ENCODE measurements at places on chromosomes 13 and 19. TPM values are rescaled to one million over a fixed set of nuclear protein-coding genes. Genes with fewer than 3 reads are reported as not detected.
A peak's percentile ranks its signal among the peaks of the same experiment; 100 is the strongest.

Gene OR10H1
- not detected for total RNA-seq

DNA sequence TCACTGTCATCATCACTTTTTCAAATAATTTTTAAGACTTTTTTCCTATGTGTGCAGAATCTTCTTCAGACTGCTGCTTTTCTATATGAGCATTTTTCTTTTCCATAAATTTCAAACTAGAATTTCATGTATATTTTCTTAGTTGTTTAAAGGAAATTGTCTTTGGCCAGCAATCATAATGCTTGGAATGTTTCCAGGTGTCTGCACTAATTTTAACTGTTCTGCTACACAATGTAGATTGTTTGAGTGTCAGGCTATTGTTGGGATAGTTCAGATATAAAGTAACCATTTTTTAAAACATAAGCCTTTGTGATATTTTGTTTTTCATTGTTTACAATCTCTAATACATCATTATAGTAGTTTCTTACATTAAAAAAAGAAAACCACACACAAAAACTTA is 1418.5 kb downstream of the EFNB2 start:
- peaks cover 26% of the 10 kb centered on the region for H3K4me1 ChIP-seq
- H3K36me3 ChIP-seq: peaks cover 15% of the 10 kb centered on the region
- DNase-seq: no peak
- H3K27me3 ChIP-seq: no peaks in the 10 kb centered on the region

GRCh38 chr13:34344816-34345215 is 526.9 kb downstream of the RFC3 start:
- no peak for DNase-seq
- H3K4me3 ChIP-seq: no peak overlapping the region
- H3K36me3 ChIP-seq: no peaks in the 10 kb centered on the region
- peaks cover 32% of the 10 kb centered on the region for H3K4me1 ChIP-seq

DNA sequence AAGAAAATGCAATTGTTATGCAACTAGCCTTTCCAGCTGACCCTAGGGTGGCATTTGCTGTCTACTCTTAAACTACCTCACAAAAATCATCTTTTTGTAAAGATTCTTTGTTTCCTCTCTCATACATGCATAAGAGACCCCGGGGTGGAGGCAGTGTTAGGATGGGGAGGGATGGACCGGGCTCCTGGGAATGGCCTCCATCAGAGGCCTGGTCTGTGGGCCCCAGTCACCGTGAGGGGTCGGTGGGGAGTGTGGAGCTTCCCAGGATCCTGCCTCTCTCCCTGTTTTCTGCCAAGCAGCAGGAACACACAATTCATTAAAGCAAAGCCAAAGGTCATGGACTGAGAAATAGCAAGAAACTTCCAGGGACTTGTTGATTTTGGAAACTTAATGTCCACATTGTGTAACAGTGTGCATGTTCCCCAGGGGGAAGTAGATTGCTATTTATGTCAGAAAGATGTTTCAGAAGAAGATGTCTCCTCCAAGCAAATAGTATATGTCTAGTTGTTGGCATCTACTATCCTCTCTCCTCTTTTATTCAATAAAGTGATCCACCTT is 241.4 kb downstream of the ENOX1 start:
- H3K4me1 ChIP-seq: no peaks in the 10 kb centered on the region
- H3K27me3 ChIP-seq: no peaks in the 10 kb centered on the region
- no peak overlapping the region for H3K4me3 ChIP-seq
- H3K27ac ChIP-seq: no peak overlapping the region
- no peak for DNase-seq

Gene CCDC124
- total RNA-seq: 70.4 TPM

DNA sequence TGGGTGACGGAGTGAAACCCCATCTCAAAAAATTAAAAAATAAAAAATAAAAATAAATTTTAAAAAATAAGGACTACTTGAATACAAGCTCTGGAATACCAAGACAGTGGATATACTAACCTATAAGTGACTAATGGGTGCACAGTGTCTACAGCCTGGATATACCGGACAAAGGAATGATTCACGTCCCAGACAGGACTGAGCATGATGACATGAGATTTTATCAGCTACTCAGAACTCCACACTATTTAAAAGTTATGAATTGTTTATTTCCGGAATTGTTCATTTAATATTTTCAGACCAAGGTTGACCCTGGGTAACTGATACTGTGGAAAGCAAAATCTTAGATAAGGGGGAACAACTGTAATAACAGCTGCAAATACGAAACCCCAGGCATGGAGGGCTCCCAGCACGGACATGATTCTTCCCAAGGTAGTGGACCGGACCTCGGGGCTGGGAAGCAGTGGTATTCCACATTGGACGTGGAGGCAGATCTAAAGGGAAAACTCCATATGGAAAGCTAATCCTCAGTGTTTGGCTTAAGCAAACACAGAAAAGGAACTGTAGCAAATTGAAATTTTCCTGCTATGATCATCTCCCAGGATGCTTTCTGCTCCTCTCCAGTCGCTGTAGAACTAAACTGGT is 102.6 kb upstream of the TSHZ3 start:
- H3K36me3 ChIP-seq: no peaks in the 10 kb centered on the region
- no peak for DNase-seq
- H3K27me3 ChIP-seq: no peaks in the 10 kb centered on the region
- H3K4me3 ChIP-seq: no peak overlapping the region

- no peak overlapping the region for H3K27ac ChIP-seq
- no peaks in the 10 kb centered on the region for H3K27me3 ChIP-seq
- H3K4me3 ChIP-seq: no peak overlapping the region
- H3K4me1 ChIP-seq: no peaks in the 10 kb centered on the region
- DNase-seq: no peak
These were observed 7.4 kb downstream of the CD22 start for GRCh38 chr19:35336166-35336955.

Gene MKNK2
- 97.1 TPM for total RNA-seq

Gene GAPDHS
- total RNA-seq: not detected

Gene GFY
- not detected for total RNA-seq

- no peak for DNase-seq
- H3K27me3 ChIP-seq: peaks cover 11% of the 10 kb centered on the region
- no peak overlapping the region for H3K4me3 ChIP-seq
- no peak overlapping the region for H3K27ac ChIP-seq
- H3K4me1 ChIP-seq: no peaks in the 10 kb centered on the region
- no peaks in the 10 kb centered on the region for H3K36me3 ChIP-seq
These were observed 14.8 kb upstream of the PROZ start for GRCh38 chr13:113143466-113144254.

GRCh38 chr13:74061926-74062595 is 72.1 kb downstream of the KLF12 start:
- peak overlapping the region; percentile 89 for H3K27ac ChIP-seq
- H3K4me1 ChIP-seq: peaks cover 50% of the 10 kb centered on the region
- peaks cover 20% of the 10 kb centered on the region for H3K36me3 ChIP-seq
- no peak for DNase-seq
- no peak overlapping the region for H3K4me3 ChIP-seq

Gene TTC9B
- total RNA-seq: not detected

Gene PTGER1
- total RNA-seq: 3.5 TPM

Gene CCDC70
- not detected for total RNA-seq

DNA sequence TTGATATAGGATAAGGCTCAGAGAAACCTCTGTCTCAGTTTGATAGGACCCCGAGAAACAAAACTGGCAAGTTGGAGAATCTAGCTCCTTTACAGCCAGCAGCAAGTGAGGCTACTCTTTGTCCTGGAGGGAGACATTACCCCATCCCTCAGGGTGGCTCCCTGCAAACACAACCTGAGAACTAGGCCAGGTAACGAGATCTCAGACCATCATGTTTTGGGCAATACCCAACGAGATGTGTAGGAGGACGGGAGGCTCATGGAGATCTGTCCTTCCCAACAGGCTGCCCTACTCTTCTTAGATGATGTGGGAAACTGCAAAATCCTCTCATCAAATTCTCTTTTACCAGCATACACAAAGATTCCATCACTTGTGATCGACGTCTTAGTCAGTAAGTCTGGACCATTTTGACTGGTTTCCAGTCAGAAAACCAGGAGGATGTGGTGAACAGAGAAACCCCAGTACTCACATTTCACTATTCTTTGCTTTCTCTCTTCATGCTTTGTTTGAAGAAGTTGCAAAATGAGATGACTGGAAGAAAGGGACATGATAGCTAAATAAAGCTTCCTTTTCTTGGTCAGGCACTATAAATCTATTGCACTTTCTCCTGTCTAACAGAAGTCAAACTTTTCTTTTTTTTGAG is 6.0 kb upstream of the CTU1 start:
- H3K27ac ChIP-seq: no peak overlapping the region
- no peaks in the 10 kb centered on the region for H3K4me1 ChIP-seq
- no peaks in the 10 kb centered on the region for H3K36me3 ChIP-seq
- H3K4me3 ChIP-seq: no peak overlapping the region
- no peak for DNase-seq

DNA sequence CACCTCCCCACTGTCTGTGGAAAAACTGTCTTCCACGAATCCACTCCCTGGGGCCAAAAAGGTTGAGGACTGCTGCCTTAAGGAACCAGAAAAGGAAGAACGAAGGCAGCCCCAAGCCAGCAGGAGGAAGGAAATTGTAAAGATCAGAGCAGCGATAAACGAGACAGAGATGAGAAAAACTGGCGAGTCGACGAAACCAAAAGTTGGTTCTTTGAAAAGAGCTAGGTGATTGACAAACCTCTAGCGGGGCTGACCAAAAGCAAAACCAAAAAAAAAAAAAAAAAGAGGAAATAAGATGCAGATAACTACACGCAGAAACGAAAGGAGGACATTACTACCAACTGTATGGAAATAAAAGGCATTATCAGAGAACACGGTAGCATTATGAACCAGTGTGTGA is 76.9 kb downstream of the GADD45B start:
- peak overlapping the region; percentile 89 for H3K27ac ChIP-seq
- H3K36me3 ChIP-seq: no peaks in the 10 kb centered on the region
- DNase-seq: no peak
- peak overlapping the region; percentile 49 for H3K4me3 ChIP-seq

Measured in mesothelial cell of epicardium (in vitro differentiated cells).